ENCODE measurements at places on chromosomes 13 and 19. TPM values are rescaled to one million over a fixed set of nuclear protein-coding genes. Genes with fewer than 3 reads are reported as not detected.

The ZNF43 gene
- total RNA-seq, result 10.6 TPM

The NOVA2 gene
- not detected for total RNA-seq

The PROZ gene
- not detected for total RNA-seq

The TEAD2 gene
- total RNA-seq, result 31.7 TPM

The C19orf33 gene
- total RNA-seq, result 1.4 TPM

The C19orf67 gene
- total RNA-seq, result not detected

The PLK5 gene
- total RNA-seq, result not detected

The APOE gene
- total RNA-seq, result 0.18 TPM

The MUC16 gene
- total RNA-seq, result not detected

The PTGIR gene
- 0.54 TPM for total RNA-seq

The ETV2 gene
- total RNA-seq, result 0.28 TPM

The APOC1 gene
- total RNA-seq, result not detected

The ZNF433 gene
- 6.4 TPM for total RNA-seq

The TTC9B gene
- total RNA-seq, result not detected

The IL11 gene
- 14.3 TPM for total RNA-seq

The PRR19 gene
- 0.36 TPM for total RNA-seq
